ENCODE measurements at places on chromosomes 6 and 20.

DNA sequence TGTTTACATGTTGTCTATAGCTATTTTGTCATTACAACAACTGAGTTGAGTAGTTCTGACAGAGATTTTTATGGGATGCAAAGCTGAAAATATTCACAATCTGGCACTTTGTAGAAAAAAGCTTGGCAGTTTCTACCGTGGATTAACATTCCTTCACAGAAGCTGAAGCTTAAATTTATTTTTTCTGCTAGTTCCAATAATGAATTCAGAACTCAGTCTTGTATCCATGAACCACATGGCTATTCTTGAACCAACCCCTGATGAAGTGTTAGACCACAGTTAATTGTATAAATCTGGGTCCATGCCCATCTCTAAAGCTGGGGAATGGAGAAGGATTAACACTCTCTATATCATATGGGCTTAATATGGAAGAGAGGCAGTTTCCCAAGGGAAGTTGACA, 743.8 kb upstream of the FLRT3 start:
- no peaks in the 10 kb centered on the region for H3K36me3 ChIP-seq
- no peak overlapping the region for H3K4me3 ChIP-seq
- H3K27me3 ChIP-seq, result no peaks in the 10 kb centered on the region
- no peak for DNase-seq
- no peak overlapping the region for H3K27ac ChIP-seq

GRCh38 chr20:60131375-60131774, 173.2 kb downstream of the CDH26 start:
- DNase-seq, result no peak
- H3K27me3 ChIP-seq, result peaks cover 9% of the 10 kb centered on the region
- H3K27ac ChIP-seq, result no peak overlapping the region

- no peaks in the 10 kb centered on the region for H3K4me1 ChIP-seq
- H3K4me3 ChIP-seq, result no peak overlapping the region
- no peaks in the 10 kb centered on the region for H3K36me3 ChIP-seq
- no peak overlapping the region for H3K27ac ChIP-seq
- DNase-seq, result no peak
Observed at GRCh38 chr20:15976047-15976736, 597.1 kb downstream of the KIF16B start.

GRCh38 chr6:51996296-51996947, 91.0 kb downstream of the PKHD1 start:
- no peak overlapping the region for H3K27ac ChIP-seq
- 0 out of 2 replicates have a peak, but pooled peaks cover 10% of the 10 kb centered on the region for H3K27me3 ChIP-seq
- no peak for DNase-seq

GRCh38 chr6:141173529-141173928, 959.2 kb upstream of the GJE1 start:
- no peaks in the 10 kb centered on the region for H3K4me1 ChIP-seq
- H3K27me3 ChIP-seq, result no peaks in the 10 kb centered on the region
- no peaks in the 10 kb centered on the region for H3K36me3 ChIP-seq
- H3K4me3 ChIP-seq, result no peak overlapping the region
- H3K27ac ChIP-seq, result no peak overlapping the region

DNA sequence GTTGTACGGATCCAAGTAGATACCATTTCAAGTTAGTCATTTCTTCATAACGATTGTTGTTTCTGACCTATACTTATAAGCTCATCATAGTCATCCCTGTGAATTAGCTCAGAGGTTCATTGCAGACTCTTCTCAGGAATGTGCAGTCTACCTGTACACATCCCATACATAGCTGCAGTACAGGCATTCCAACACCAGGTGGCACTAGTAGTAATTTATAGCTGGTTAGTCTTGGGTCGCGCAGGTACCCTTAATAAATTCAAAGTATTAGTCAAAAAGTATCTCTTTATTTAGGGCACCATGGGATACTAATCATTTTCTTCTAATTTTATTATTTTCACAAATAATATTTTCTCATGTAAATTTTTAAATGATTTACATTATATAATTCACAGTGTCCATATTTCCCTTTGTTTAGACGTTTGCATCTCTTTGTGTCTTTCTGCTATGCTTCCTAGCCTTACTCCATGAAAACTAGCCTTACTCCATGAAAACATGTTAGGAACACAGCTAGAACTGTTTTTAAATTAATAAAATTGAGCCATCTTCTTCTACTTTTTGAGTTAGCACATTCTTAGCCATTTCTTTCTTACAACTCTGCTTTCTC, 128.6 kb upstream of the FAM83B start:
- DNase-seq, result peak; percentile 57
- H3K4me3 ChIP-seq, result no peak overlapping the region

DNA sequence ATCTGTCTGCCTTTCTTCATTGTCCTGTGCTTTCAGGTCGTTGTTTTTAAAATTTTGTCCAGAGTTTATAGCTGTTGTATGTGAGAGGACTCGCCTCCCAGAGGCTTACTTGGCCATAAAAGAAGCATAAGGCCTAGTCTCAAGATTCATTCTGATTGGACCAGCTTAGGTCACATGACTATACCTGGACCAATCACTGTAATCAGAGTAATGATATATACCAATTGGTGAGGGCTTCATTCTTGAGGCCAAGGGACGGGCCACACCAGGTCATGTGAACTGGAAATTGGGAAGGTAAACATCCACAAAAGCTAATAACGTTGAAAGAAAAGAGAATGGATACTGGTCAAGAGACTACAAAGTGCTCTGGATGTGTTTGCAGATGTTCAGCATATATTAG, 141.4 kb upstream of the SULF2 start:
- H3K4me3 ChIP-seq, result no peak overlapping the region
- peaks cover 19% of the 10 kb centered on the region for H3K27me3 ChIP-seq
- H3K27ac ChIP-seq, result no peak overlapping the region

GRCh38 chr20:45948261-45948733, 13.8 kb downstream of the PCIF1 start:
- no peak overlapping the region for H3K27ac ChIP-seq
- no peak for DNase-seq
- H3K4me3 ChIP-seq, result no peak overlapping the region

GRCh38 chr6:78561015-78561414, 306.3 kb upstream of the IRAK1BP1 start:
- no peaks in the 10 kb centered on the region for H3K36me3 ChIP-seq
- H3K27me3 ChIP-seq, result no peaks in the 10 kb centered on the region
- no peak for DNase-seq
- no peaks in the 10 kb centered on the region for H3K4me1 ChIP-seq

DNA sequence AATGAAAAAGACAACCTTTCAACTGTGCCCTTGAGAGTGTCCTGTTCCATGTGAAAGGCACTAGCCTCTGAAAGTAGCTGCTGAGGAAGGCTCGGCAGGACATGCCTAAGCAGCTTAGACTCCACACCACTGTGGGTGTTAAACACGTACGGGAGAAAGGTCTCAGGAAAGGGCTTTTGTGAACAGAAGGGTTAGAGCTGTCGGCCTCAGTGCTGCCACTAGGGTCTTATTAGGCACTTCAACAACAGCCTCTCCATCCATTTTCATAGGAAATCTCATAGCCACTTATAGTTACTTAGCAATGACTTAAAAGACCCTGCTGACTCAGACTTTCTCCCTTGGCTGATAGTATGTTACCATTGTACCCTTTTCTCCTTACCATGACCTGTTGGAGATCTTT, 662.8 kb downstream of the TBC1D32 start:
- no peak overlapping the region for H3K27ac ChIP-seq
- H3K36me3 ChIP-seq, result no peaks in the 10 kb centered on the region
- H3K27me3 ChIP-seq, result no peaks in the 10 kb centered on the region
- no peak for DNase-seq
- no peaks in the 10 kb centered on the region for H3K4me1 ChIP-seq
- no peak overlapping the region for H3K4me3 ChIP-seq

- no peak for DNase-seq
- peaks cover 28% of the 10 kb centered on the region for H3K4me1 ChIP-seq
- no peak overlapping the region for H3K4me3 ChIP-seq
- H3K27ac ChIP-seq, result no peak overlapping the region
- H3K27me3 ChIP-seq, result no peaks in the 10 kb centered on the region
- no peaks in the 10 kb centered on the region for H3K36me3 ChIP-seq
Observed at GRCh38 chr6:44166591-44167184, 8.1 kb downstream of the CAPN11 start.

DNA sequence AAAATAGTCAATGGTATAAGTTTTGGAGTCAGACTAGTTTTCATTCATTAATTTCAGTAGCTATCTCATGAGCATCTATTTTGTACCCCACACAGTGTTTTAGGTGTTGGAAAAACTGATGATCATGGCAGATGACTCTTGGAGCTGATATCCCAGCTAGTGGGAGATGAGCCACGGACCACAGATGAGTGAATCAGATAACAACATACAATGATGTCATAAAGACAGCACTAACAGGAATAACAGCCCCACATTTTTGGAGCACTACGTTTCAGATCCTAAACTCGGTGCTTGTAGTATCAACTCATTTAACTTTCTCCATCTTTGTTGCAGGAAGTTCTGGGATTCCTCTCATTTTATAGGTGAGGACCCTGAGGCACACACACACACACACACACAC, 67.8 kb upstream of the EDN3 start:
- DNase-seq, result no peak
- no peak overlapping the region for H3K4me3 ChIP-seq
- H3K27me3 ChIP-seq, result peaks cover 38% of the 10 kb centered on the region
- H3K36me3 ChIP-seq, result no peaks in the 10 kb centered on the region

Measured in SJSA1 (cell line).